ENCODE measurements at places on chromosomes 13 and 19. TPM values are rescaled to one million over a fixed set of nuclear protein-coding genes. Genes with fewer than 3 reads are reported as not detected.

The ATP12A gene
- total RNA-seq: not detected

The DMWD gene
- 52.6 TPM for total RNA-seq

The POMP gene
- 23.0 TPM for total RNA-seq

The KLF2 gene
- 425 TPM for total RNA-seq

The FAAP24 gene
- total RNA-seq: 1.3 TPM

The ZNF615 gene
- 22.4 TPM for total RNA-seq

The SPTBN4 gene
- total RNA-seq: 0.17 TPM

The CEACAM8 gene
- total RNA-seq: not detected

Measured in CD4-positive, alpha-beta memory T cell (primary cell).